ENCODE measurements at places on chromosomes 5 and 9. TPM values are rescaled to one million over a fixed set of nuclear protein-coding genes. Genes with fewer than 3 reads are reported as not detected.

PCDHA5 gene
- 0.10 TPM for total RNA-seq

SPAAR gene
- 0.31 TPM for total RNA-seq

ADRB2 gene
- 0.45 TPM for total RNA-seq

WDR31 gene
- 0.60 TPM for total RNA-seq

JAK2 gene
- total RNA-seq: 5.0 TPM

HSPA9 gene
- total RNA-seq: 654 TPM

PLAC8L1 gene
- total RNA-seq: not detected

DDX4 gene
- total RNA-seq: not detected

CARTPT gene
- not detected for total RNA-seq

SAPCD2 gene
- total RNA-seq: 76.4 TPM

SLC45A2 gene
- not detected for total RNA-seq

CTSV gene
- total RNA-seq: 41.7 TPM

IL7R gene
- 114 TPM for total RNA-seq

ZFR gene
- 104 TPM for total RNA-seq

FAT2 gene
- 0.36 TPM for total RNA-seq

TAF1L gene
- total RNA-seq: 0.02 TPM

MLANA gene
- not detected for total RNA-seq

MZB1 gene
- not detected for total RNA-seq

WNK2 gene
- not detected for total RNA-seq

TAF11L10 gene
- total RNA-seq: not detected

JAKMIP2 gene
- 15.6 TPM for total RNA-seq

MYMK gene
- total RNA-seq: not detected

KIF4B gene
- 0.02 TPM for total RNA-seq

PCDHB13 gene
- 1.1 TPM for total RNA-seq

EIF4E1B gene
- not detected for total RNA-seq

FOXI1 gene
- total RNA-seq: not detected

CAMK2A gene
- total RNA-seq: 1.3 TPM

PCDHA11 gene
- 0.10 TPM for total RNA-seq

INSL6 gene
- total RNA-seq: not detected

ANKRD34B gene
- total RNA-seq: not detected

SMIM33 gene
- not detected for total RNA-seq

IFNA13 gene
- not detected for total RNA-seq

PCDHB8 gene
- 7.5 TPM for total RNA-seq

NIPBL gene
- total RNA-seq: 12.9 TPM

GPX8 gene
- total RNA-seq: 112 TPM

PJA2 gene
- 53.9 TPM for total RNA-seq

PFN3 gene
- total RNA-seq: not detected

SIT1 gene
- total RNA-seq: not detected

CFAP77 gene
- total RNA-seq: not detected

HAPLN1 gene
- total RNA-seq: 35.6 TPM

ZNF483 gene
- 0.77 TPM for total RNA-seq

PCDHB5 gene
- 52.8 TPM for total RNA-seq

NIM1K gene
- total RNA-seq: not detected

NPR2 gene
- total RNA-seq: 2.1 TPM

HTR4 gene
- not detected for total RNA-seq

ANKRD31 gene
- not detected for total RNA-seq

SLC34A3 gene
- 1.6 TPM for total RNA-seq

CYLC2 gene
- total RNA-seq: not detected

FAM153A gene
- not detected for total RNA-seq

RGS7BP gene
- not detected for total RNA-seq

MAP1B gene
- total RNA-seq: 137 TPM

KLHL3 gene
- total RNA-seq: 1.3 TPM

All from A172 (cell line).